ENCODE measurements at places on chromosomes 2 and 18.

DNA sequence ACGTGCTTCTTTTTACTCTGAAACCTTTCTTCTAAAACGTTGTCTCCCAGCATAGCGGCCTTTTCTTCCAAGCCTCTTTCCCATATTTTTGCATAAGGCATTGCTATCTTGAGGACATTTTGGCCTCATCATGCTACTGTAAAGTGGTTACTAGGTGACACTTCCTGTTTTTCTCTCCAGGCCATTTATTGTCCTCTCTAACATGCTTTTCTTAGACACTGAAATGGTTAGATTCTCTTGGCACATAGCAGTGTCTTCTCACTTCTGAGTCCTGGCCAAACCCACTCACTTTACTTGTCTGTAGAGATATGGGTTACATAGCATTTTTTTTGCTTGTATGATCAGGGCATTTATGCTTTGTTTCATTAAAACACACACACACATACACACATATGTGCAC is 50.1 kb upstream of the KCNH7 start:
- DNase-seq = no peak

DNA sequence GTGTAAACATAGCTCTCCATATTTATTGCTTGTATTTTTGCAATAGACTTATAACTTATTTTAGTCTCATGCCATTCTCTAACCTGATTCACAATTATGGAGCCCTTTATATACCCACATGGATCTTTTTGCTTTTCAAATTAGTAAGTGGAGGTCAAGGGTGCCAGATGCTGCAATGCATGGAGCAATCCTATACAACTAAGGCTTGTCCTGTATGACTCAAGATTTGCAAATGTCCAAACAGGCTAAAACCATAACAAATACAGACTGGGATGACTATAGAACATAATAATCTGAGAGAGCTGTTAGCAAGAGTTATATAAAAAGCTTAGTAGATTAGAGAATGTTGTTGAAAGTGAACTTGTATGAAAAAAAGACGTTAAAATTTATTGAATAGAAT is 690.4 kb upstream of the NRXN1 start:
- no peak for DNase-seq

DNA sequence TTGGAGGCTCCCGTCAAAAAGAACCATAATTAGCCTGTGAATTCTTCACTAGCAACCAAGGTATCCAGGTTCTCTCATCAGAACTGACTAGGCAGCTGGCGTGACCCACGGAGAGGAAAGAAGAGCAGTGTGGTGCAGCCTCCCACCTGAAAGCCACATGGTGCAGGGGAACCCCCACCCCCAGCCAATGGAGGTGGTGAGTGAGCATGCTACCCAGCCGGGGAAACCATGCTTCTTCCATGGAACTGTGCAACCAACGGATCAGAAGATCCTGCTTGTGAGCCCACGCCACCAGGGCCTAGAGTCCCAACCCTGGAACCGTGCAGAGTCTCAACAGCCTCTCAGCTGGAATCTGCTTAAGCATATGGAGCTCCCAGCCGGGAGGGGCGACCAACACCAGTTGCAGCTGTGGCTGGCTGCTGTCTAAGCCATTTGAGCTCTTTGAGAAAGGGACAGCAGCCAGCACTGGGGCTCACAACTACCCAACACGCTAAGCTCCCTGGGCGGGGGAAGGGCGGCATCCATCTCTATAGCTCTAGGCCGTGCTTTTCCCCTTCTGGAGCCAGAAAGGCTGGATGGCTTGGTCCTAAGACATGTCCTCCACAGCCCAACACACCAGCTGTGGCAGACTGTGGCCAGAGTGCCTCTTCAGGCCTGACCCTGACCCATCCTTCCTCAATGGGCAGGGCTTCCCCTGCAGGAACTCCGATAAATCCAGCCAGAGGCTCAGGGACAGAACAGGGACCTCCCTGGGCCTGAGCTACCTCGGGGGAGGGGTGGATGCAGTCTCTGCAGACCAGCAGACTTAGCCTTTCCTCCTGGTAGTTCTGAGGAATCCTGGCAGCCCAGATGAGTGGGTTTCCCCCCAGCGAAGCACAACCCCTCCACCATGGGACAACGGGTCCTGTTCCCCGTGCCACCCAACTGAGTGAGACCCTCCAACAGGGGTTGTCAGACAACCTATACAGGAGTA is 151.4 kb upstream of the NXPH2 start:
- DNase-seq = no peak

DNA sequence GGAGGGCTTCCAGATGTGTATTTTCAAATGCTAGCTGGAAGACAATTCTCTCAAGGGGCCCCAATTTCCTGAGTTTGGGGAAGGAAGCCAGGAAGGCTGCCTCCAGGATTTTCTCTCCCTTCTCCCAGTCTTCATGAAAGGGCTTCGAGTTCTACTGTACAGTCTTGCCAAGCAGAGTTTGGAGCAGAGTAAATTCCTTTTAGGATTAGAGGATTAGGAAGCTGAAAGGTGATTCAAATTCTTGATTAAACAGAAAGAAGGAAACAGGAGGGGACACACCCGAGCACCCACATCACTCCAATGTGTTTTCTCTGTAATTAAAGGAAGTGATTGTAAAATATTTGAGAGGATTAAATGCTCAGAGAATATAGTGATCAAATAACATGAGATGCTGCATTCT is 217.8 kb downstream of the SETBP1 start:
- DNase-seq = no peak

- peak; percentile 10 for DNase-seq
Observed at GRCh38 chr2:38159191-38159590, 83.2 kb upstream of the CYP1B1 start.

DNA sequence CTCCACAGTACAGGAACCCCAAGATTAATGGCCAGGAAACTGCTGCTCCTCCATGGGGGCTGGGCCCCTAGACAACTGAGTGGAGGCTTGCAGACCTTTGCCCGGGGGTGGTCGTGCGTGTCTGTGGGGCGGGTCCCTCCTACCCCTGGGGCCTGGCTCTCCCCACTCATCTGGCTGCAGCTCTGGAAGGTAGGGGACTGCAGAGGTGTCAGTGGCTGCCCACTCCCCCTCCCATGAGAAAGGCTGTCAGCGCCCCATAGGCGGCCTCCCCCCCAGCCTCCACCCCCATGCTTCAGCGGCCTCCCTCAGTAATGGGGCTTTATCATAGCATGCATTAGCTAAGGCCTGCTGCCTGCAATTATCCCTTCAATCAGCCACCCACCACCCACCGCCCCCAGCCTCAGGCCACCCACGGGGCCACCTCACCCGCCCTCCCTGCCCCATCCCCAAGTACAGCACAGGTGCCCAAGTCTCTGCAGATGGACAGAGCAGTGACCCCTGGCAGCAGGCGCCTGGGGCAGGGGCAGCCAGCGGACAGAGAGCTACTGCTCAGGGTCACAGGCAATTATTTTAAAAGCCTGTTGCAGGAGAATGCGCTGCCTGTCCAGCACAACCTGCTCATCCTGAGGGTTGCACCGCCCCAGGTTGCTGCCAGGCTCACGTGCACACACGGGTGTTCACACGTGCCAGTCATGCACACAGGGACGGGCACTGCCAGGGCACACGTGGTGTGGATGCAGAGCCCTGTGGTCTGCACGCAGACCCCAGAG is 9.1 kb upstream of the ECEL1 start:
- no peak for DNase-seq

GRCh38 chr2:63287956-63288355 is 237.3 kb downstream of the OTX1 start:
- no peak for DNase-seq
